GOT3 (cell line): ENCODE measurements at places on chromosomes 13 and 19.

- DNase-seq = no peak
Measured at GRCh38 chr13:48443442-48444208, 30.7 kb upstream of the LPAR6 start.

DNA sequence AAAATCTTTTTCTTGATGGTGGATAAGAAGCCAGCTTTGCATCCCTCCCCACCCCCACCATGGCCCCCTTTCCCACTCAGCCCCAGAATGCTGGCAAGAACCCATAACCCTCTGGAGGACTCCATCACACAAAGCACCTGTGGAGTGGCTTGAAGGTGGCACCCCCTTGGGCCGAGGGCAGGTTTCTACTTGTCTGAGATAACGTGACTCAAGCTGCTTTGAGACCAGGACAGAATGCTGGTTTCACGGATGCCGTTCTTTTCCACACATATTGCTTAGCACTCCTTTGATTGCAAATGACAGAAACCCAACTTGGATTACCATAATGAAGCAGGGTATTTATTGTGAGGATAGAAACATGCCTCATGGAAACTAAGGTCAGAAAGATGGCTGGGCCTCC is 82.2 kb downstream of the LACC1 start:
- no peak for DNase-seq

DNA sequence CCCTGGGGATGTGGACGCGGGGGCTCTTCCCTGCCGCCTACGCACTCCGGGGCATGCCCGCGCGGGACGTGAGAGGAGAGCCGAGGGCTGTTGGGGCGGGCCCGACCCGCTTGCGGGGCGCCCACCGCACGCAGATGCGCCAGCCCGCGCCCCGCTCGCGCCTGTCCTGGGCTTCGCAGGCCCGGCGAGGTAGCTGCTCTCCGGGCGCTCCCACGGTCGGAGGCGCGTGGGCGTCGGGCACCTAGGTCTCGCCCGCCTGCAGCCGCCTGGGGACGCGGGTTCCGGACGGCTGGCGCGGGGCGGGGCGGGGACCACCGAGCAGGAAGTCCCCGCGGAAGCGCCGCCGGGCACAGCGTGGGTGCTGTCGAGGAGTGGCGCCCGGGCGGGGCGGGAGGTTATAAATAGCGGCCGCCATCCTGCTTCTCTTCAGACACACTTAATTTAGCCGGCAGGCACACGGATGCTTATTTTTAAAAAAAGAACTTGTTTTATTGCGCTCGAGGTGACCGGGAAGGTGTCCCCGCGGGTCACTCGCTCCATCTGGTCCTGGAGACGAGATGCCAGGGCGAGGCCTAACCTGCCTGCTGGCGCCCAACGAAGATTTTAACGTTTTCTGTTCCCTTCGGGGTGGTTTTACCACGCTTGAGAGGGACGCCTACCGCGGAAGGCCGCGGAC is 561 bp upstream of the GJA3 start:
- DNase-seq = no peak

DNA sequence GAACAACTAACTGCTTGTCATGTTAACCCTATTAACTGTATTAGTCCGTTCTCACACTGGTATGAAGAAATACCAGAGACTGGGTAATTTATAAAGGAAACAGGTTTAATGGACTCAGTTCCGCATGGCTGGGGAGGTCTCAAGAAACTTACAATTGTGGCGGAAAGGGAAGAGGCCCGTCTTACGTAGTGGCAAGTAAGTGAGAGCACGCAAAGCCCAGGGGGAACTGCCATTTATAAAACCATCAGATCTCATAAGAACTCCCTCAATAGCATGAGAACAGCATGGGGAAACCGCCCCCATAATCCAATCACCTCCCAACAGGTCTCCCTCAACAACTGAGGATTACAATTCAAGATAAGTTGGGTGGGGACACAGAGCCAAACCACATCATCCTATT is 34.7 kb downstream of the PHF11 start:
- no peak for DNase-seq

- no peak for DNase-seq
Measured at GRCh38 chr19:7729831-7730285, 2.1 kb downstream of the CLEC4G start.

GRCh38 chr13:33978653-33979052 is 160.7 kb downstream of the RFC3 start:
- DNase-seq = no peak

DNA sequence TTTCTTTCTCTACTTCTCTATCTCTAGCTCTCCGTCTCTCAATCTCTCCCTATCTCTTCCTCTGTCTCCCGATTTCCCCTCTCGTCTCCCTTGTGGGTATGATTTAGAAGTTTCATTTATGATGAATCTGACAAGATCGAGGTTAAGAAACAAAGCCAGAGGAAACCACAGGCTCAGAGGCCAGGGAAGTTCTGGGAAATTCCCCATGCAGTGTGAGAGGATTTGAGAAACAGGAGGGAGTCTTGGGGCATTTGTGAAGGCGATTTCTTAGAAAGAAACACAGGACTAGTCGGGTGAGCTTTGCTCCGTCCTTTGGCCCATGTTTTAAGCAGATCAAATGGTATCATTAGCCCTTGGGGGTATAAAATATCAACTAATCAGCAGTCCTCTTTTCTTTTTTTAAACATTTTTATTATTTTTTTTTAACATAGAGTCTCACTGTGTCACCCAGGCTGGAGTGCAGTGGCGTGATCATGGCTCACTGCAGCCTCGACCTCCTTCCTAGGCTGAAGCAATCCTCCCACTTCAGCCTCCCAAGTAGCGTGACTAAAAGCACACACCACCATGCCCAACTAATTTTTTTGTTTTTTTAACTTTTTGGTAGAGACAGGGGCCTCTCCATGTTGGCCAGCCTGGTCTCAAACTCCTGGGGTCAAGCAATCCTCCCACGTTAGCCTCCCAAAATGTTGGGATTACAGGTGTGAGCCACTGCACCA is 25.8 kb downstream of the TNFSF9 start:
- DNase-seq = no peak

GRCh38 chr13:28012896-28013295 is 24.4 kb upstream of the URAD start:
- no peak for DNase-seq

GRCh38 chr13:27358420-27358819 is 66.0 kb upstream of the GTF3A start:
- DNase-seq = no peak

- DNase-seq = no peak
Measured at GRCh38 chr13:44331912-44332851, 41.4 kb upstream of the SERP2 start.

DNA sequence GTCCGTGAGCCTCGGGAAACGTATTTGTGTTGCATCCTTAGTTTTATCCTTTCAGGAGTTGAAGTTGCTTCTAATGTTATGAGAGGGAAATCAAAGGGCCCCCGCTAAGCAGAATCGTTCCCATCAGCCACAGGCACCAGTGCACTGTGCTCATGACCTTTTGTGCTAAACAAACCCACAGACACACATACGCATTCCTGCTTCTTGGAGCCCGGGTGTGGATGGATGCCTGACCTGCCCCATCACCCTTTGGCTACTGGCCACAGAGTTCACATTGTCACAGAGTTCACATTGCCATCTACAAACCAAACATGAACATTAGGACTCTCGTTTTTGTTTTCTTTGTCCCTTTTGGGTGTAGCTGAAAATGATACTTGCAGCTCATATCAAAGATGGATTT is 47.2 kb downstream of the CHST8 start:
- DNase-seq = no peak

GRCh38 chr13:93714171-93714570 is 487.6 kb downstream of the GPC6 start:
- DNase-seq = no peak

- no peak for DNase-seq
Measured at GRCh38 chr13:23876265-23876664, 12.9 kb downstream of the MIPEP start.

DNA sequence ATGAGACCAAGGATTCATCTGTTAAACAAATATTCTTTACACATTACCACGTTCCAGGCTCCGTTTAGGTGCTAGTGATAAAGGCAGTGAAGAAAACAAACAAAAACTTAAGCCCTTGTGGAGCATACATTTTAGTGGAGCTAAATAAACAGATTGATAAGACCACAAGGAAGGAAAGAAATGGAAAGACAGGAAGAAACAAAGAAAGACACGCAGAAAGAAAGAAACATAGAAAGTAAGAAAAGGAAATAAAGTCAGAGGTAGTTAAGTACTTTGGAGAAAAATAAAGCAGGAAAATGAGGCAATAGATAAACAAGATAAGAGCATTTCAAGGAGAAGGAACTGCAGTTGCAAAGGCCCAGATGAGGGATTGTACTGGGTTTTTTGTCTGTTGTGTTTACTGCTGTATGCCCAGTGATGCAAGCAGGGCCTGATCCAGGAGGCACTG is 998 bp downstream of the NFKBIB start:
- DNase-seq = no peak

- no peak for DNase-seq
Measured at GRCh38 chr13:44649834-44650233, 73.7 kb upstream of the TSC22D1 start.

- no peak for DNase-seq
Measured at GRCh38 chr13:99875391-99875790, 96.2 kb downstream of the ZIC5 start.

- no peak for DNase-seq
Measured at GRCh38 chr19:41703602-41704293, 4.7 kb upstream of the CEACAM5 start.

DNA sequence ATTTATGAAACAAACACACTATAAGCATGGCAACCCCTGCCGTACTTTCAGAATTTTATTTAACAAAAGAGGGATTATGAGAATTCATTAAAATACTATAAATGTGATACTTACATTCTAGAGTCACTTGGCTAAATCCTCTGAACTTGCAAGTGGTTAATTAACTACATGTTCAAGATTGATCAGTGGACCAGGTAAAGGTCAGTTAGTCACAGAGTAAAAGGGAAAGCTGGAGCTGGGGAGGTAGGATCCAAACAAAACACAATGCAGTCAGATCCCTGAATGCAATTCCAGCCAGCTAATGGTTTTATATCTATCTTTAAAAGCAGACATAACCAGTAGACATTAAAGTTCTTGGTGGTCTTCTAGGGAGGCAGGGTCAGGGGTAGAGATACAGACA is 270.5 kb downstream of the DIAPH3 start:
- DNase-seq = no peak

DNA sequence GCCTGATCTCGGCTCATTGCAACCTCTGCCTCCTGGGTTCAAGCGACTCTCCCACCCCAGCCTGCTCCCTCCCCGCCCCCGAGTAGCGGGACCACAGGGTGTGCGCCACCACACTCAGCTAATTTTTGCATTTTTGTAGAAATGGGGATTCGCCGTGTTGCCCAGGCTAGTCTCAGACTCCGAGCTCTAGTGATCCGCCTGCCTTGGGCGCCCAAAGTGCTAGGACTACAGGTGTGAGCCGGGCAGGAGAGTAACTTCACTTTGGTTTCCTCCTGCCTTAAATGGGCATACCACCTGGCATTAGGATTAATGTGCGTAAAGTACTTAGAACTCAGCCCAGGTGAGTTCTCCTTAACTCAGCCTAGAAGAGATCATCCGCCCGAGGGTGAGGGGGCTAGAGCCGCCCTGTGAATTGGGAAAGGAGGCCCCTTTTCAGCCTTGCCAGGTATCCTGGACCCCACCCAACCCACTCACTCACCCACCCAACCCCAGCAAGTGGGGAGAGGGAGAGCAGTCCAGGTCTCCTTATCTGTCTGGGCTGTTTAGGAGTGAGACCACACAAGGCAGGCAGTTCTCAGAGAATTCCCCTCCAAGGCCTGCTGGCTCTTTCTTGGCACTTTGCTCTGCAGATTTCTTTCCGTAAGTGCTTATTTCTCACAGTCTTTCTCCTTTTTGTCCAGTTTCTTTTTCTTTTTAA is 1.2 kb upstream of the ZFP36 start:
- DNase-seq = no peak

GRCh38 chr19:3314962-3315675 is 51.3 kb upstream of the NFIC start:
- no peak for DNase-seq

DNA sequence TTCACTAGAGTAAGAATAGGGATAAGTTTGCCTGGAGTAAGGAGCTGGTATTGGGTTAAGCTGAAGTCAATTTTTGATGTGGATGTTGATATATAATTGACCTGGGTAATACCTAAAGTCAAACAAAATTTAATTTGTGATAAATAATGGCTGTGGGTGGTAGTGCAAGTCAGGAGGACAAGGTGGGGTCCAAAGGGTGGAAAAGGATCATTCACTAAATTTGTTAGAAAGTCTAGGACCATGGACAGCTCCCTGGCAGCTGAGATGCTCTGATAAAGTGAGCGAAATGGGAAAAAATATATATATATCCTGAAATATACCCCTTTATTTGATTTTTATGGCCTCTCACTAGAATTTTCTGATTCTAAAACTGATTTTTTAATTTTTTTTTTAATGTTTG is 463.5 kb downstream of the GPC6 start:
- DNase-seq = no peak

DNA sequence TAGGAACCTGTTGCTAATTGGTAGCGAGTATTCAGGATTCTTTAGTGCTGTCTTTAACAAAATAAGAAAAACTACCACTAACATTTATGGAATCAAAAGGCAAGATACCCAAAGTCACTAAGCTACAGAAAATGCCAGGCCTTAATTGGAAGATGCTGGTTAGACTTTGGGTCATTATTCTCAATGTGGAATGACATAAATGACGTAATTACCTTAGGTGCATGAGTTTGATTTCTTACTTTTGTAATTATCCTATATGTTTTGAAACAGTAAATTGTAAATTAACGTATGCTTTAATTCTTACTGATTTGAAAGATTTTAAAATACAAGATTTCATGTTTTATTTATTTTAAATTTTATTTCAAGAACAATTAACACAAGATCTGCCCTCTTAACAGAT is 25.0 kb downstream of the SGCG start:
- DNase-seq = no peak

- no peak for DNase-seq
Measured at GRCh38 chr19:48867123-48867745, 1.2 kb downstream of the PLEKHA4 start.

- DNase-seq = no peak
Measured at GRCh38 chr13:28384789-28385188, 110.1 kb downstream of the FLT1 start.

DNA sequence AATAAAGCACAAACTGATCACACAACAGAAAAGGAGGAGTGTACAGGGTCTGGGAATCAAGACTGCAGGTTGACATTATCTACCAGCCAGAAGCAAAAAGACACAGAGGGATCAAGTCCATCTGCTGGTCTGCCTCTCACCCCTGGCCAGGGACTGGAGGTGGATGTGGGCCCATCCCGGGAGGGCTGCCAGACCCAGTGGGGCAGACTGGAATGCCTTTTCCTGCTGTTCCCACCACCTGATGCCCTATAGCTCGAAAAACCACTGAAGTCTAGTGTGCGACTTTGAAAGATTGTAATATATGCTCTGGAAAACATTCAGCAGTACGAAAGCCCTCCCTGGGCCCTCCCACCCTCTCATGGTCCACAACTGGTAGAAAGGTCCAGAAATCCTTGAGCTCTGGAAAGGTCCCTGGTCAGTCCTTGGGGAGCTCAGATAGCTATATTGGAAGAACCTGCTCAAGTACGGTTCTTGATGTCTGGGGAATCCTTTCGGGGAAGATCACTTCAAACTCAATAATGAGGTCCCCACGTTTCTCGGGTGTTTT is 2.6 kb downstream of the DNAJB1 start:
- no peak for DNase-seq
